ENCODE measurements at places on chromosomes 3 and 15.

DNA sequence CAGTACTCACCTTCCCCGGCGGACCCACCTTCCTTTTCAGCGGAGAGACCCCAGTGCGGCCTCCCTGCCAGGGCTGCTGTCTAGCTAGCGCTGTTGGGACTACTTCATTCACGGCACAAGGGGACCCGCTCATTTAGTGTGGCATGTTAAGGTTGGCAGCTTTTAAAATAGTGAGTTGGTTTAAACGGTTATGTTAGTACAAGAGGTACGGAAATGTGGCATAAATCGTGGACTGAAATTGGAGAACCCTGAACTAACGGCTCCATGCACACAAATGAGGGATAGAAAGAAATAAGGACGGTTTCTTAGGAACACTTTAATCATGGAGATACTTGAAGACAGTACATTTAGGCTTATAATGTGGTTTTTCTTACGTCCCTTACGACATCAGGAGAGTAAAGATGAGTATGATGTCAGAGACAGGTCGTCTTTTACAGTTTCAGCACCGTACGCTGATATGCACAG lies 752 bp downstream of the CEP63 start:
- peak overlapping the region; percentile 65 for H3K4me3 ChIP-seq
- H3K36me3 ChIP-seq = no peaks in the 10 kb centered on the region
- H3K27me3 ChIP-seq = no peaks in the 10 kb centered on the region

GRCh38 chr3:102354818-102355515 lies 79.8 kb upstream of the ZPLD1 start:
- H3K36me3 ChIP-seq = no peaks in the 10 kb centered on the region
- no peak overlapping the region for H3K4me3 ChIP-seq
- H3K4me1 ChIP-seq = no peaks in the 10 kb centered on the region
- no peak overlapping the region for H3K27ac ChIP-seq
- DNase-seq = peak; percentile 66

DNA sequence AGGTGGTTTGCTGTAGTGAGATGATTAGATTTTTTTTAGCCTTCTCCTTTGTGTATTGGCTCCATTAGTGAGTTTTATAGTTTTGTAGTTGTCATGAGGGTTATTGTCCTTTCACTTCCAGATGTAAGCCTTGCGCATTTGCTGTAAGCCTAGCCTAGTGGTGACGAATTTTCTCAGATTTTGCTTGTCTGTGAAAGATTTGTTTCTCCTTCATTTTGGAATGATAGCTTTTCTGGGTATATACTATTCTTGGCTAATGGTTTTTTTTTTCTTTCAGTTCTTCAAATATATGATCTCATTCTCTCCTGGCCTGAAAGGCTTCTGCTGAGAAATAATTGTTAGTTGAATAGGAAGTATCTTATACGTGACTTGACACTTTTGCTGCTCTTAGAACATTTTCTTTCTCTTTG lies 166.5 kb upstream of the THRB start:
- no peaks in the 10 kb centered on the region for H3K36me3 ChIP-seq
- no peak overlapping the region for H3K27ac ChIP-seq
- H3K27me3 ChIP-seq = no peaks in the 10 kb centered on the region
- H3K4me3 ChIP-seq = no peak overlapping the region
- H3K4me1 ChIP-seq = no peaks in the 10 kb centered on the region

GRCh38 chr3:66415867-66416428 lies 84.9 kb downstream of the LRIG1 start:
- DNase-seq = no peak
- peaks cover 20% of the 10 kb centered on the region for H3K4me1 ChIP-seq
- H3K27me3 ChIP-seq = no peaks in the 10 kb centered on the region
- H3K27ac ChIP-seq = peak overlapping the region; percentile 76
- H3K36me3 ChIP-seq = peaks cover 2% of the 10 kb centered on the region
- H3K4me3 ChIP-seq = no peak overlapping the region

- no peak overlapping the region for H3K4me3 ChIP-seq
- no peak for DNase-seq
- H3K27ac ChIP-seq = no peak overlapping the region
- H3K36me3 ChIP-seq = no peaks in the 10 kb centered on the region
- H3K4me1 ChIP-seq = no peaks in the 10 kb centered on the region
- peaks cover 4% of the 10 kb centered on the region for H3K27me3 ChIP-seq
Observed at GRCh38 chr3:138433892-138434275, 532 bp upstream of the ESYT3 start.

All from mesendoderm (in vitro differentiated cells).